Activated CD4-positive, alpha-beta T cell treated with anti-CD3 and anti-CD28 coated beads, Interleukin-2, amount 50 U/mL, for 48 hours (primary cell): ENCODE measurements at places on chromosomes 2 and 18.

DNA sequence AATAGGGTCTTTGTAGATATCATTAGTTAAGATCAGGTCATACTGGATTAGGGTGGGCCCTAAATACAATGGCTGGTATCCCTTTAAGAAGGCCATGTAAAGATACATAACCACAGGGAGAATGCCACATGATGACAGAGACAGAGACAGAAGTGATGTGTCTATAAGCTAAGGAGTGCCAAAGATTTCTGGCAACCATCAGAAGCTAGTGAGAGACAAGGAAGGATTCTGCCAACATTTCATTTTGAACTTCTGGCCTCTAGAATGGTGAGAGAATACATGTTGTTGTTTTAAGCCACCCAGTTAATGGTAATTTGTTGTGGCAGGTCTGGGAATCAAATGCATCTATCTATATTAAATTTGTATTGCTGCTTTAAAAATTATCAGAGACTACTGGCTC is 185.5 kb upstream of the CYRIA start:
- no peak for DNase-seq

- DNase-seq = no peak
Measured at GRCh38 chr2:217643789-217644301, 358.9 kb downstream of the TNS1 start.

DNA sequence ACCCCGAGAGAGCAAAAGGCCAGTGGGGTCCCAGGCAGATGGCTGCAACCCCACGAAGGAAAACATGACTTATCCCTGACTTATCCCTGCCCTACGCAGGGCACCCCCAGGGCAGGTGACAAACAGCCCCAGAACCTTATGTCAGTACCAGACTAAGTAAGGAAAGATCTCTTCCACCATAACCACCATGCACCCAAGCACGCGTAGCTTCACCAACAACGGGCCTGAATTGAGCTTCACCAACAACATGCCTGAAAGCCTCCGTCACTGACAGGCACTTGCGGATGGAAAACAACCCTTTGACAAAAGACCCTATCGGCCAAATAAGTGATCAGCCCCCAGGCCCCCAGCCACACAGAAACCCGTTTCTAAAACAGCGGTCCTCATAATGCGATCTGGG is 34.1 kb downstream of the HDAC4 start:
- no peak for DNase-seq

- no peak for DNase-seq
Measured at GRCh38 chr18:10453806-10454680, at the start of gene APCDD1. APCDD1 (plus strand) TSS chr18:10454635; CDS start chr18:10454982, 347 bp downstream.

- no peak for DNase-seq
Measured at GRCh38 chr2:149184991-149185390, 145.4 kb upstream of the LYPD6 start.

DNA sequence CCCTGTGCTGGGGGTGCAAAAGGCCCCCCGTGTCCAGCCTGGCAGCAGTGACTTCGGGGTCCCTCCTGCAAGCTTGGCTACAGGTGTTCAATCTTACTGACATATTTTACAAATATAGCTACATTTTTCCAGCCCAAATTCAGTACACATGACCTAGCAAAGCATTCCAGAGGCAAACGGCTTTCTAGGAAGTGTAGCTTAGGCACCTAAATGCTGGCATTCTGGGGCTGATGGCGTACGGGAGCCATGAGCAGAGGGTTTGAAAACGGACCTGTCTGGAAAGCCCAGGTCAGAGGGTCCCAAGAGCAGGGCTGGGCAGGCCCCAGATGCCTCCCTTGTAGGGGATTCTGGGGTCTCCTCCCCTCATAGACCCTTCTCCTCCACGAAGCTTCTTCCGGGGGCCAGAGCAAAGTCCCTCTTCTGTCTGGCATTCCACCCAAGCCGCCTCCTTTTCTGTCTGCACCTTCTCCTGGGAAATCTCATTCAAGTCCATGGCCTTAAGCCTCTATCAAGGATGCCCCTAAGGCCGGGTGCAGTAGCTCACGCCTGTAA is 63.3 kb upstream of the ASAP2 start:
- DNase-seq = no peak

DNA sequence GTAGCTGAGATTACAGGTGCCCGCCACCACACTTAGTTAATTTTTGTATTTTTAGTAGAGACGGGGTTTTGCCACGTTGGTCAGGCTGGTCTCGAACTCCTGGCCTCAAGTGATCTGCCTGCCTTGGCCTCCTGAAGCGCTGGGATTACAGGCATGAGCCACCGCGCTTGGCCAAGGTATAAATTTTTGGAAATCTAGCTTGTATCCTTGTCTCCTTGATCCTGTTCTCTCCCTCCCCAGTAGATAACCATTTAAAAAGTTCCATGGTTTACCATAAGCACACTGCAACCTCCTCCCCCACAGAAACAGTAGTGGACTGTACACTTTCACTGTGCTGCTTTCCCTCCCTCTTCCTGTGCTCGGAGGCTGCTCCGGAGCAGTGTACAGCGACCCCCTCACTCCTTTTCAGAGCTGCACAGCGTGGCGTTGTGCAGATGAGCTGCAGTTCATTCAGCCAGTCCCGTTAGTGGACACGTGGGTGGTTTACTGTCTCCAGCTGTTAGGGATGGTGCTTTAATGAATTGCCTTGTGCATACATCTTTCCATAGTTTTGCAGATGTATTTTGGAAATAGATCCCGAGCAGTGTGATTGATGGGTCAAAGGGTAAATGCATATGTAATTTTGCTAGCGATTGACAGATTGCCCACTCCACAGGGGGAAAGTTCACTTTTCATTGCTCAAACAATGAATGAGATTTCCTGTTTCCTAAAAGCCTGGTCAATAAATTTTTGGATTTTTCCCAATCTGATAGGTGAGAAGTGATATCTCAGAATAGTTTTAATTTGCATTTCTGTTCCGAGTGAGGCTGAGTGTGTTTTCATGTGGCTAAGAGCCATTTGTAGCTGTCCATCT is 14.8 kb downstream of the ASB1 start:
- DNase-seq = no peak

GRCh38 chr18:48859311-48860268 is 91.2 kb downstream of the SMAD7 start:
- DNase-seq = no peak

DNA sequence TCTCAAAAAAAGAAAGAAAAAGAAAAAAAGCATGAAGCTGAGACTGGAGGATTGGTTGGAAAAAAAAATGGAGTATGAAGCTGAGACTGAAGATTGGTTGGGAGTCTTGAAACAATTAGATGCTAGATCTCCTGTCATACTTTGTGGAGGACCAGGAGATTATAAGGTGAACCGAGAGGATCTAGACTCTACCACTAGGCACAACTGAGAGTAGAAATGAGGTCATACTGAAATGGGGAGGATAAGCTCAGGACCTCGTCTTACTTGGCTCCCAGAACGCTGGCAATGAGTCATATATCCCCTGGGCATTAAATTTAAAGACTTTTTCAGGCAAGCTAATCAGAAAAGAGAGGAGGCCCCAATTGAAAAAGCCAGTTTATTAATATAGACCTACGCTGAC is 3.3 kb upstream of the ORC2 start:
- DNase-seq = no peak

DNA sequence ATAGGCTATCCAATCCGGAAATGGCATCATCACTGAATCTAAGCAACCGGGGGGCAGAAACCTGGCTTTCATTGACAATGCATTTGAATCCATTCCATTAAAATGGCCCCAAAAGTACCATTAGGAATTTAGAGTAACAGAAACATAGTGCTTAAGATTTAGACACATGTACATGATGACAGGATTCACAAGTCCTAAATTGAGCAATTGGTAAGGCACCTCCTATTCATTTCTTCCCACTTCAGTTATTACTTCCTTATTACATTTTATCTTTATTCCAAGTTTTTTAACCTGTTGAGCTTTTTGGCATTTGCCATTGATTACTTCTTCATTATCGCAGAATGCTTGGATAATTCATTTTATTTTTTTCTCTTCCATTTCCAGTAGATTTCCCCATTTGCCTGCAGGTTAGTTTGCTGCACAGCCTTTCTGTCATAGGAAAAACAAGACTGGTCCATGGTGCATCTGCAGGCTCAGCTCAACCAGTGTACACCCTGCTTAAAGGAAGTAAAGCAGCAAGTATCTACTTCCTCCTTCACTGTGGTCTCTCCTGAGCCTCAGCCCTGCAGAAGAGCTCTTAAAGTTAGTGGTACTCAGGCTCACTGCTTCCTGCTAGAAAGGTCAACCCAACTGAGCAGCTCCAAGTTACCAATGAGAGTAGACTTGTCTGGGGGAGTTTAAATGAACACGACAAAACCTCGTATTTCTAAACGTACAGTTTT is 89.2 kb downstream of the DOCK10 start:
- DNase-seq = peak; percentile 22

GRCh38 chr18:55489034-55489986 is 98.7 kb downstream of the TCF4 start:
- DNase-seq = peak; percentile 35

- no peak for DNase-seq
Measured at GRCh38 chr2:209305026-209305425, 118.8 kb upstream of the MAP2 start.

DNA sequence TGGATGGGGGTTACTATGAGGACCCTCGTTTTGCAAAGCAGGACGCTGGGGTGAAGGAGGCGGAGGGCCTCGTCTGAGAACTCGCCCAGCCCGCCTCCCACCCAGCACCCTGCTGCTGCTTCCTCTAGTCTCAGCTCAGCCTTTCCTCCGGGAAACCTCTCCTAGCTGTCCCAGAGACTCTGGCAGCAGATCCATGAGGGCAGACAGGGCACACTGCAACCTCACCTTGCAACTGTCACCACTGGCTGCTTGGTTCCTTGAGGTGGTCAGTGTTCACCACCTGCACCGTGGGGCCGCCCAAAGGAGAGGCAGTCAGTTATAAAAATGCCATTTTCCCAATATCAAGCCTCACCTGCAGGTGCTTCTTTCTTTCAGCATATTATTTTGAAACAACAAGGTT is 45.6 kb downstream of the PARD6G start:
- DNase-seq = no peak

DNA sequence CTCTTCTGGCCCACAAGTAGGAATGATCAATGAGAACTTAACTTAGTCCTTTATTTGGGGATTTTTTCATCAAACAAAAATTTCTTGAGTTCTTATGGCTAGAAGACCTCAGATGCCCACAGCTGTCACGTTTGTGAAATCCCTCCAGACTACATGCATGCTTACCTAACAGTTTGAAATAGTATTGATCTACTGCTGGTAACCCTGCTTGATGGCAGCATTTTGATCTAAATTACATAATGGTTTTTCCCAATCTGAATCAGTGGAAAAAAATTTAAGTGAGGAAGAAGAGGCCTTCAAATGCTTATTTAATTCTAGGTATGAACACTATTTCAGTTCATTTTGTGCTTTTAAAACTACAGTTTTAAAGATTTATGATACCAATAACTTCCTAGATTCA is 13.9 kb downstream of the ERMN start:
- no peak for DNase-seq

DNA sequence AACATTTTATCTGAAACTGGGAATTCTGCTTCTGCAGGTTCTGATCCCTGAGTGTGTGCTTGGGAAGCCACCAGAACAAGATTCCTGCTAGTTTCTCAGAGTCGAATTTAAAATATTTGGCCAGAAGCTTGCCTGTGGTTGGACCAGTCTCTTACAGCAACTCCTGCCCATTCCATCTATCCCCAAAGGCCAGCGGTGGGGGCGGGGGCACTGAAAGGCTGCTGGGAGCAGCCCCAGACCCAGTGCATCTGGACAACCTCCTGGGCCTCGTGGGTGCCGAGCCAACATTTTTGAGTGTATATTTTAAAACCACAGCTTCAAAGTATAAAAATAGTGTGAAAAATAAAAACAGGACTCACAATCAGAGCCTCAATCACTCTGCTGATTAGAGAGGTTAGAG is 38.6 kb upstream of the ZFP36L2 start:
- DNase-seq = no peak
